ENCODE measurements at places on chromosomes 2 and 18. TPM values are rescaled to one million over a fixed set of nuclear protein-coding genes. Genes with fewer than 3 reads are reported as not detected.

ABCG8 gene
- total RNA-seq: not detected

TMEM169 gene
- total RNA-seq: not detected

DNA sequence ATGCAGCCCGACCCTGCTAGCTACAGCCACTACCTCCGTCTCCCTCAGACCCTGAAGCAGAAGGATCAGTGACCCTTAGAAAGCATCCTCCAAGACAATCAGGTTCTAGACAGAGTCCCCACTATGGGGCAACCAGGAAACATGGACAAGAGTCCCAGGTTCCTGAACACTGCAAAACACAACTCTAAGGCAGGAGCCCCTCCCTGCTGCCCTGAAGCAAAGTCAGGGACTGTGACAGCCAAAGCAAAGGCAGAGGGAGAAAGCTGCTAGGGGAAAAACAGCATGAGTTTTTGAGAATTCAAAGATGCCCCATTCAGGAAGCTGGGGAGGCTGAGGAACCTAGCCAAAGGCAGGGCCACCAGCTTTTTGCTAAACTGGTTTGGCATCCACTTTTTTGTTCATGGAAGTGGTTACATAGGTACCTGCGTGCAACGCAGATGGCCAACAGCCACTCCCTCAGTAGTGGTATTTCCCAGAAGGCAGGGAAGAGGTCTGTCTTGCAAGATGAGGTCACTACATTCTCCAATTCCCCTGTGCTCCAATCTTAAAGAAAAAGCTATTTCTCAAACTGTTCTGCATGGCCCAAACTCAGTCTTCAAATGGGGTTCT is 33.2 kb downstream of the MYO5B start:
- DNase-seq: peak; percentile 74
- H3K4me3 ChIP-seq: no peak overlapping the region
- no peaks in the 10 kb centered on the region for H3K27me3 ChIP-seq
- peak overlapping the region; percentile 83 for H3K27ac ChIP-seq
- no peaks in the 10 kb centered on the region for H3K36me3 ChIP-seq
- H3K4me1 ChIP-seq: peaks cover 59% of the 10 kb centered on the region

- no peak for DNase-seq
- H3K36me3 ChIP-seq: no peaks in the 10 kb centered on the region
- H3K27me3 ChIP-seq: no peaks in the 10 kb centered on the region
- H3K27ac ChIP-seq: no peak overlapping the region
- H3K4me1 ChIP-seq: peaks cover 23% of the 10 kb centered on the region
- H3K4me3 ChIP-seq: no peak overlapping the region
These were observed 56.0 kb downstream of the CCDC88A start for GRCh38 chr2:55363636-55364035.

- no peaks in the 10 kb centered on the region for H3K27me3 ChIP-seq
- H3K4me3 ChIP-seq: no peak overlapping the region
- H3K4me1 ChIP-seq: no peaks in the 10 kb centered on the region
- H3K36me3 ChIP-seq: no peaks in the 10 kb centered on the region
These were observed 36.3 kb downstream of the STAT4 start for GRCh38 chr2:191114403-191114886.

DNA sequence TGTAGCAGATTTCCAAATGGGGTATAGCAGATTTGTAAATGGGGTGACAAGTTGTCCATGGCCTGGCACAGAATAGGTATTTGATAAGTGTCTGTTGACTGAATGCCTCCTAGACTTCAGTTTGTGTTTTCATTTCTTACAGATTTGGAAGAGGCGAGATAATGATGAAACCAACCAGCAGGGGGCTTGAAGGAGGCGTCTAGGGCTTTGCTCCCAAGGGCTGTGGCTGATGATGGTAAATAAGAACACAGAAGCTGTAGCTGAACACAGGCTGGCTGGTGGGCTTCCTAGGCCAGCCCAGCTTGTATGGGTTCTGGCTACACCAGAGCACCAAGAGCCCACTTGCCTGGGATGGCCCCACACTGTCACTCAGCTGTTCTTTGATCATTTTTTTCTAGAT is 19.4 kb downstream of the SFTPB start:
- no peaks in the 10 kb centered on the region for H3K27me3 ChIP-seq
- peaks cover 67% of the 10 kb centered on the region for H3K36me3 ChIP-seq

Data from PC-3 (cell line).